ENCODE measurements at places on chromosomes 5 and 9.

GRCh38 chr9:127664678-127665507 is 41.9 kb upstream of the CFAP157 start:
- DNase-seq: no peak

- DNase-seq: no peak
Measured at GRCh38 chr9:99866398-99866797, 40.1 kb upstream of the STX17 start.

GRCh38 chr9:114317665-114318357 is 5.1 kb upstream of the ORM1 start:
- no peak for DNase-seq

DNA sequence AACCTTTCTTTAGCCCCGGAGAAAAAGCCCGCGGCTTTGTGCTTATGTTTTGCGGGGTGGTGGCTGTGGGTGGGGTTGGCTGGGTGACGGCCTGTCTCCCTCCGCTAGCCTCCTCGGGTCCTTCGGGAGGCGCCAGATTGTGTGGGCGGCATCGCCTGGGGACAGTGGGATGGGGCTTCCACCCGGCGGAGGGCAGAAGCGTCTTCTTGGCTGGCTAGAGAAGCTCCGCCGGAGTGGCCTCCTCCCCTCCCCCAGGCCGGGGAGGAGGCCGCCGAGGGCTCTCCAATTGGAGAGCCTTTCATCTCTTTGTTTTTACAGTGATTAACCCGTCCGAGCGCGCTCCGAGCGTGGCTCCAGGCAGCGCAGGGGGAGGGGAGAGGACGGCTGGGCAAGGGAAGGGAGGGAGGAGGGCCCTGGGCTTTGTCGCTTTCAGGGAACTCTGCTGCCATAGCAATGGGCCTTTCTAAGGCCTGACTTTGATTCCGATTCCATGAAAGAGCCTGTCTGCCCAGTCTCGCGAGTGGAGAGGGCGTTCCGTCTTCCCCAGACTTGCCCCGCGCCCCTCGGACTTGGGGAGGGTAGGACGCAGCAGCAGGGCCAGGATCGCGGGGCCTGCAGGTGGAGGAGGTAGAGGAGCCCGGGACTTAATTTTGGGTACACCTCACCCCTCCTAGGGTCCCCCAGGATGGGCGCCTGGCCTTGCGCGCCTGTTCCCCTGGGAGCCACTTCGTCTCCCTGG is 36.7 kb upstream of the TIFAB start:
- peak; percentile 71 for DNase-seq

GRCh38 chr5:164532235-164532900 is 1026.9 kb downstream of the MAT2B start:
- no peak for DNase-seq

- no peak for DNase-seq
Measured at GRCh38 chr5:111954516-111955395, 197.8 kb upstream of the NREP start.

GRCh38 chr5:6246820-6247437 is 131.4 kb downstream of the MED10 start:
- peak; percentile 11 for DNase-seq

Data from A172 (cell line).